ENCODE measurements at places on chromosomes 11 and 22.

- DNase-seq, result no peak
Observed at GRCh38 chr11:6607190-6607795, 3.7 kb downstream of the ILK start.

DNA sequence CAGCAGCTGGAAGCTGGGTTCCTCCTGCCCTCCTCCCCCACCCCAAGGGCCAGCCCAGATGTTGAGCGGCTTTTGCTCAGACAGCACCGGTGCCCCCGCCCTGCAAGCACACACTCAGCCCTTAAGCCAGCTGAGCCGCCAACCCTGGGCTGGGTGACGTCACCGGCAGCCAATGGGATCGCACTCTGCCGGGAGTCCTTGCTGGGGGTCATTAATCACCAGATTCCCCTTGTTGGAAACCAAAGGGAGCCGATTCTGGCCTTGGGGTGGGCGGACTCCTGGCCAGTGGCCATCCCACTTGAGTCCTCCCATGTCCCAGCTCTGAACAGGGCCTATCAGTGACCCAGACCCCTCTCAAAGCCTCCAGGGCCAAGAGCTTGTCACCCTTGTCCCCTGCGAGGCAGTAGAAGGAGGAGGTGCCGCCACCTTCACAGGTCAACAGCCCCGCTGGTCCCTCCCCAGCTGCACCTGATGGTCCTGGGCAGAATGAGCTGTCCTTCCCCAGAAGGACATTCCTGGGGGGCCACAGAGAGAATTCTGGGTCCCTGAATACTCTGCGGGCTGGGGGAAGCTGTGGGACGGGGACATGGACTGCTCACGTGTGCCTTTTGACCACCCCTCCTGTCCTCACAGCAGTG, 7.4 kb downstream of the DUSP8 start:
- DNase-seq, result no peak

GRCh38 chr22:31055117-31055634, 25.9 kb upstream of the SMTN start:
- DNase-seq, result no peak

DNA sequence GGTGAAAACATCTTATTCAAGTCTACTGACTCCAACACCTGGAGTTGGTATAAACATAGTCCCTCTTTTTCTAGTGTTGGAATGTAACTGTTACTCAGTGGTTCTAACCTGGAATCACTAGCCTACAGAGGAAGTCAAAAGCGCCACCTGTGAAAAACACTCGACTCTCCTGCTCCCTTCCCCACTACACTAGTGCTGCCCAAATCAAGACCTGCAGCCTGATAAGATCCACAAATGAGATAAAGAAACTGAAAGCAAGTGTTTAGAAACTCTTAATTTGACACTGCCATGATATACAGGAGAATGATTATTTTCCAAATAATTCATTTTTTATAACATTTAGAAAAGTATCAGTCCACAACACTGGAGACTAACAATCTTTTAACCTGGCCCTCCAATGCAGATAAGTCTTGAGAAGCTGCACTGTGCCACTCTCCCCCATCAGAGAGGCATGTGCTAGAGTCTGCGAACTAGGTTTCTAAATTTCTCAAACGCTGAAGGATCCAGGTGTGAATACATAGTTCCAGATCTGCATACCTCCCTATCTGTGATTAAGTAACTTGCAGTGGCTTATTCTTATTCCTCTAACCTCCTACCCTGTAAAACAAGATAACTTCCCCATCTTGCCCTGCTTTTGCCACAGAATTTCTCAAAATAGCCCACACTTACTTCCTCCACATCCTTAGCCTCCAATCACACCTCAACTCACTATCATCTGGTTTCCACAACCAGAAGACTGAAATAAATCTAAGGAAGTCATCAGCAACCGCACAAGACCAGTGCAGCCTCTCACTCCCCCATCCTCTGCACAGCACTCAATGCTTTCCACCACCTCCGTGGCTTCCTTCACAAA, 88.1 kb downstream of the RRAS2 start:
- no peak for DNase-seq

- no peak for DNase-seq
Observed at GRCh38 chr22:36546092-36546804, 17.3 kb upstream of the EIF3D start.

DNA sequence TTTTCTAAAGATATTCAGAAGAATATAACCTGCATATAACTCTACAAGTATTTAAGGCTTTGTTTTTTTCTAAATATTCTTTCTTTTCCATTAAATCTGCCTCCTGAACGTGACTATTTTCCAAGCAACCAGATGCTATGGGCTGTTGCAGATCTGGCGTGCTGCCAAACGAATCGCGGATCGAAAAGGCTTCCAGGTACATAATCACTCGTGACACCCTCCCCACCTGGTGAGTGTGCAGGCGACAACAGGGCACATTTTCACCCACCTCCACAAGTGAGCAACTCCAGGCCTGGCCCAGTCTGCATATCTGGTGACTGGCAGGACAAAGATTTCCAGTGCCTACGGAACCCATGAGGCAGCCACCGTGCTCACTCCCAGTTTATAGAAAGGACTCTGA, 660.1 kb downstream of the OPCML start:
- DNase-seq, result no peak

GRCh38 chr11:126696982-126697381, 303.6 kb downstream of the KIRREL3 start:
- DNase-seq, result no peak

DNA sequence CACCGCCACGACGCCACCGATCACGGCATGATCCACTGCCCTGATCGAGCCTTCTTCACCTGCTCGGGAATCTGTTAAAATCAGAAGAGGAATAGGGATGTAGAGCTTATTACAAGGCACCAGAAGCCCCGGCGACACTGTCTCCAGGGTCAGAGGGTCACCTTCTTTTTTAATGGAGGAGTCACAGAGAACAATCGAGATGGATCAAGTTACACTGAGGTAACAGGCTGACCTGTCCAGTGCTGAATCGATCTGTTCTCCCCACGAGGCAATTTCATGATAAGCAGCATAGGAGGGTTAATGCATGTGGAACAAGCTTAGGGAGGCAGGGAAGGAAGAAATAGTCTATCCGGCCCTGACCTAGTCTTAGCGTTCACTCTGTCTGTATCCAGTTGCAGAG, 325.5 kb downstream of the CADM1 start:
- no peak for DNase-seq

DNA sequence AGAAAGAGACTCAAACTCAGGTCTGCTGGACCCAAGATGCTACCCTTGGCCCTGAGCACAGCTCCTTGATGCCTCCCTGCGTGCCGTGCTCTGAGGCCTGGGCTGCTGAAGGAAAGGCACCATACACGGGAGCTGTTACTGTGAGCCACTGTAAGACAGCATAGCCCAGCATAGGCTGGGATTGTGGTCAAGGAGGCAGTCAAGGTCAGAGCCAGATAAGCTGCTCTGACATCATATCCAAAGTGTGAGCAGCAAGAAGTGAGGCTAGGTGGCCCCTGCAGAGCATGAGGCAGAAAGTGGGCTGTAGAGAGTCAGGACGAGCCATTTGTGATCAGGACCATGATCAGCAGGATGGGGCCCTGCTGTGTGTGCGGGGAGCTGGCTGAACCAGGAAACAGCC, 7.7 kb downstream of the SLC22A8 start:
- DNase-seq, result no peak

DNA sequence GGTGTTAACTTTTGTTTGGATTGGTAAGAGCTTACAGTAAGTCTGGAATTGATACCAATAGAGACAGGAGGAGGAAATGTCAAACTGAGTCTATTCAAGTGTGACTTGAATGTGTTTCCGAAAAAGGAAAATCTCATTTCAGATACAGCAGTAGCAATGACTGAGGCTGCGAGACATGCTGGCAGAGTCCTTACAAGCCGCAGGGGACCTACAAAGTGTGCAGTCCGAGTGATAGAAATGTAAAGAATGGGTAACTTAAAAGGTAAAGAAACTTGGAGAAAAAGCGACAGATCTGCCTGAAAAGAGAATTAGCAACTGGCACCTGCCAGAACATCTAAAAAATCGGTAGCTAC, 444 bp downstream of the CWF19L2 start:
- no peak for DNase-seq
